Central memory CD4-positive, alpha-beta T cell (primary cell): ENCODE measurements at places on chromosomes 2 and 18.

DNA sequence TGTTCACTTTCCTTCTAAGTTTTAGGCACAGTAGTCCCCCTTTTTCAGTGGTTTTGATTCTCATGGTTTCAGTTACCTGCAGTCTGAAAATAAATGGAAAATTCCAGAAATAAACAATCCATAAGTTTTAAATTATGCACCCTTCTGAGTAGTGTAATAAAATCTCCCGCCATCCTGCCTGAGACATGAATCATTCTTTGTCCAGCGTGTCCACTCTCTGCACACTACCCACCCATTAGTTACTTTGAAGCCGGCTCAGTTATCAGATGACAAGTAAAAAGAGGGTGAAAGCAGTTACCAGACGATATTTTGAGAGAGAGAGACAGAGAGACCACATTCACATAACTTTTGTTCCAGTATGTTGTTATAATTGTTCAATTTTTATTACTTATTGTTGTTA, 400.5 kb downstream of the TMX3 start:
- no peak for DNase-seq

- no peak for DNase-seq
These were observed 125.5 kb downstream of the MARCHF4 start for GRCh38 chr2:216246766-216247165.

GRCh38 chr2:161703863-161704262, 79.6 kb downstream of the SLC4A10 start:
- DNase-seq, result no peak

- no peak for DNase-seq
These were observed 6.0 kb upstream of the MROH2A start for GRCh38 chr2:233772153-233772552.

DNA sequence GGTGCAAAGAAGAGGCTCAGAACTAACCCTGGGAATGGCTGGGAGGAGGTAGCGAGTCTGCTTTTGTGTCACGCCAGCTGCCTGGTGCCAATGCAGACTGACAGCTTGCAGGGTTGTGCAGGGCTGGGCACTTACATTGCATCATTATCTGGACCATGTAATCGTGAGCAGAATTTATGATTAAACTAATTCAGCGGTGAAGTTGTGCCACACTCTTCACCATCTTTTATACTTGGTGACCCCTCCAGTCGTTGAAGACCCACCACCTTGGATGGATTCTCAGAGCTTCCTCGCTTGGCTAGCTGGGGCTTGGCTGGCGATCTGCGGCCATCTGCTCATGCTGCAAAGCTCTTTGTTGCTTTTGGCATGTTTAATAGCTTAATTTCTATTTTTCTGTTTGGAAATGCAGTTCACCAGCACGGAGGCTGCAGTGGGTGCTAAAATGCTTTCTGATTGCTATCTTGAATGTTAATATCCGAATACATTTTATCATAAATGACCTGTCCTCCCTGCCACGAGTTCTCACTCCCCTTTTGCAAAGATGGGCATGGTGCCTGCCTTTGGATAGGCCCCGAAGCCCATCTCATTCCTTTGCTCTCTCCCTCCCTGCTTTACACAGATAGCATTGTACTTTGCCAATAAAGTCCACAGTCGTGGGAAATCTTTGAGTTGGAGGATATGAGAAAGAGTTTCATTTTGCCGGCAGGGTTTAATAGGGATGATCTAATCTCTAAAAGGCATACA, 188.2 kb downstream of the PRKCE start:
- DNase-seq, result no peak

DNA sequence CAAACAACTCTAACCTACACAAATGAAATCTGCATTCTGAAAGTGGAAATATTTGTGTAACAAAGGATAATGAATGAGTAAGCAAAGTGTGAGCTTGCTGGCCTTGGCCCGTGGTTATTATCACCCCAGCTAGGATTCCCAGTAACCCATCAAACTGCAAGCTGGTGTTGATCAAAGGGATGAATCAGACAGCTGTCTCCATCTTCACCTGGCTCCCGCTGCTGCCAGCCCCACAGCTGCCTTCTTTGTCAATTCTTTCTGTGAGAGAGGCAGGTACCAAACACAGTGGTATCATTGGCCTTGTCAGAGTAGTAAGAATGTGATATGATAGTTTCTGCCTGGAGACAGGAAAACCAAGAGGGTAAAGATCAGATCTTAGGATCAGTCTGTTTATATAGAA, 25.2 kb upstream of the RGPD4 start:
- no peak for DNase-seq
